Umbilical cord (tissue), 2 donors: ENCODE measurements at places on chromosomes 4 and X. TPM values are rescaled to one million over a fixed set of nuclear protein-coding genes. Genes with fewer than 3 reads are reported as not detected.

Gene APLN
- total RNA-seq: 1.2 TPM

Gene CT45A1
- not detected for total RNA-seq

Gene ADRA2C
- 0.96 TPM for total RNA-seq

Gene PPEF2
- total RNA-seq: 6.3 TPM

Gene HSFX1
- 3.9 TPM for total RNA-seq

Gene XAGE1B
- total RNA-seq: 5.5 TPM
